Inflammatory macrophage treated with lipopolysaccharide for 1 hour (primary cell): ENCODE measurements at places on chromosomes 7 and 10.

DNA sequence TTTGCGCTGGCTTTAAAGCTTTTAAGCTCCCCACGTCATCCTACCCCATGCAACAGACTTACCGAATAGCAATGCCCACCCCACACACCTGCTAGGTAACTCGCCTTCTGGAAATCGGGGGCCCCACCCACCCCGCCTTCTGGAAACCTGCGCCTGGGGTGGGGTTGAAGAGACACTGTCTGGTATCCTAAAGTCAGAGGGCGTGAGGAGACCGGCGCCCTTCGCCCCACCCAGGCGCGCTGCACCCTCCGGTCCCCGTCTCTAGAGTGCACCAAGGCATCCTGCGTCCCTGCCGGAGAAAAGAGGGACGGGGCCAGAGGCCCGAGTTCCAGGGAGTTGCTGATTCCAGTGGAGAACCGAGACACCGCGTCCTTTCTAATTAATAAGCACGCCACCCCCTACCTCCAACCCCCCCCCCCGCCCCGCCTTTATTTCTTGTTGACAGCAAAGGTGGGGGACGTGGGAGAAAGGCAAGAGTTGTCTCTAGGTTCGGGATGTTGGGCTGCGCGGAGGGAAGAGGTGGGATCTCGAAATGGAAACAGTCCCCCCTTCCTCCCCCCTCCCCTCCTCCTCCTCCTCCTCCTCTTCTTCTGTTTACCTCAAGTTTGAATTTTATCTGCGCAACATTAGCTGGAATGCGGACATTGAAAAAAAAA is 220.9 kb upstream of the MKLN1 start:
- no peak for DNase-seq

- no peak for DNase-seq
Observed at GRCh38 chr10:122460891-122461293, 461 bp upstream of the HTRA1 start.

GRCh38 chr10:62652564-62652963 is 152.0 kb upstream of the ADO start:
- DNase-seq, result no peak

GRCh38 chr7:102313997-102314780 is 27.5 kb downstream of the SH2B2 start:
- DNase-seq, result no peak
